ENCODE measurements at places on chromosomes 13 and 19. TPM values are rescaled to one million over a fixed set of nuclear protein-coding genes. Genes with fewer than 3 reads are reported as not detected.

The PCDH20 gene
- total RNA-seq = 2.2 TPM

The FUT1 gene
- total RNA-seq = 2.1 TPM

The FGF22 gene
- total RNA-seq = not detected

The ZFP82 gene
- total RNA-seq = 4.3 TPM

The BEST2 gene
- not detected for total RNA-seq

The CLEC4M gene
- not detected for total RNA-seq

The CCDC194 gene
- total RNA-seq = not detected

All from Right ventricle myocardium inferior (tissue), 1 donor.